ENCODE measurements at places on chromosomes 13 and 19. TPM values are rescaled to one million over a fixed set of nuclear protein-coding genes. Genes with fewer than 3 reads are reported as not detected.

Gene EXOC3L2
- total RNA-seq, result not detected

Gene KLK10
- not detected for total RNA-seq

Gene GAS6
- 216 TPM for total RNA-seq

Gene KLF1
- total RNA-seq, result not detected

Gene MEF2B
- not detected for total RNA-seq

Gene ISYNA1
- 48.4 TPM for total RNA-seq

Gene MATK
- not detected for total RNA-seq

Gene IGLON5
- total RNA-seq, result not detected

Gene USHBP1
- total RNA-seq, result not detected

Gene OR7D2
- total RNA-seq, result 0.43 TPM

Gene CCDC169
- total RNA-seq, result 0.97 TPM

Gene PDE4A
- 4.8 TPM for total RNA-seq

Gene CCDC194
- not detected for total RNA-seq

Gene PLVAP
- total RNA-seq, result not detected

Gene LRRC4B
- total RNA-seq, result under 0.01 TPM

Gene LILRB1
- total RNA-seq, result not detected

Gene CXCL17
- total RNA-seq, result not detected

Gene C5AR2
- not detected for total RNA-seq

Gene NLRP5
- not detected for total RNA-seq

Gene LILRA5
- total RNA-seq, result not detected

Gene MYH14
- total RNA-seq, result not detected
